ENCODE measurements at places on chromosomes 3 and 15.

- DNase-seq: no peak
These were observed 75.7 kb upstream of the BNIP2 start for GRCh38 chr15:59764775-59765174.

- DNase-seq: no peak
These were observed 64.4 kb downstream of the PPM1L start for GRCh38 chr3:160820430-160820829.

- DNase-seq: peak; percentile 39
These were observed 67.7 kb downstream of the SLC30A4 start for GRCh38 chr15:45454814-45455213.

DNA sequence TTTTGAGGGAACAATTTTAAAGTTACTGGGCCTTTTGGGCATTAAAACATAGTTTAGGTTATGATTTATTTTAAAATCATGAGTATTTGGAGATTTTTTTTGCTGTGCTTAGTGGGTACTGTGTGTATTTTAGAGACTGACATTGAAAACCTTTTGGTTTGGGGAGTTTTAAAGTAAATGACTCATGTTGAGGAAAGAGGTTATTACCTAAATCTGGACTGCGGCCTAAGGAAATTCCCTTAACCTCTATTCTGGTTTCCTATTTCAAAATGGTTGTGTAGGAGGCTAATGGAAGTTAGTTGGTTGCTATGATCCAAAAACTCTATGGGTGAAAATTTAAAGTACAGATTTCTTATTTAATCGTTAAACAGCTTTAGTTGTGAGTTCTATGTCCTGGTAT lies 57.3 kb upstream of the DPH6 start:
- DNase-seq: no peak

DNA sequence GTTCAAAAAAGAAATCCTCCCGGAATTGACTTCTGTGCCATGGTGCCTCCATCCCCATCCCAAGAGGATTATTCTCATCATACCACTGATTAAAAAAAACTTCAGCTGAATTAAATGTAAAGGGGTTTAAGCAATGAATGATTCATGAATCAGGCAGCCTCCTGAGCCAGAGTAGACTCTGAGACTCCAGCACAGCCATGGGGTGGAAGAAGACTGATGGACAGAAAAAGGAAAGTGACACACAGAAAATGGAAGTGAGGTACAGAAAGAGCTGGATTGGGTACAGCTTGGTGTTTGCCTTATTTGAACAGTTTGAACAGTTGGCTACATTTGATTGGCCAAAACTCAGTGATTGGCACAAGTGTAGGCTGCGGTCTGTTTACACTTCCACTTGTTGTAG lies 224.8 kb upstream of the ATP10A start:
- DNase-seq: no peak

DNA sequence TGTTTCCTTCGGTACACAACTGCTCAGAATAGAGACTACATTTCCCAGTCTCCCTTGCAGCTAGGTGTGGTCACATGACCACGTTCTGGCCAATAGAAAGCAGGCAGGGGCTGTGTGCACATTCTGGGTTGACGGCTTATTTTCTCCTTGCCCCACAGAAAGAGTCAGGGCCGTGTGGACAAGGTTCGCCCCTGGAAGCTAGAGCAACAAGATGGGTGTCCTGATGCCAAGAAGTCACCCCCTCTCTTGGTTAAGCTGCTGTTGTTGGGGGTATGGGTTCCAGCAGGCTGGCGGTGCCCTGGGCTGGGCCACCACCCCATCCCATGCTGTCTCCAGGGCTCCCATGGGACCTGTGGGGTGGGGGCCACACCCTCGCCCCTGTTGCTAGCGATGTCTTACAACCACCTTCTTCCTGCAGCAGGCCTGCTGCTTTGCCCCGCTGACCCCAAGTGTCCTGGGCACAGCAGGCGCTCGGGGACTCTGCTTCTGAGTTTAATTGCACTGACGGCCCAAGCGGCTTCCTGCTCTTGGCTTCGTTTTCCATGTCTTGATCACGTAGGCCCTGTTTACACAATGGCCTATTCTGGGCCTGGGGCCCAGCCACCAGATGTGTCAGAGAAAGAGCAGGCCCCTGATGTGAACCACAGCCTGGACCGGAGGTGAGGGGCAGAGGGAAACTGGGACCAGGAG lies 24.9 kb downstream of the ABTB1 start:
- peak; percentile 10 for DNase-seq

- DNase-seq: no peak
These were observed 66.2 kb downstream of the THRB start for GRCh38 chr3:24428481-24428880.

DNA sequence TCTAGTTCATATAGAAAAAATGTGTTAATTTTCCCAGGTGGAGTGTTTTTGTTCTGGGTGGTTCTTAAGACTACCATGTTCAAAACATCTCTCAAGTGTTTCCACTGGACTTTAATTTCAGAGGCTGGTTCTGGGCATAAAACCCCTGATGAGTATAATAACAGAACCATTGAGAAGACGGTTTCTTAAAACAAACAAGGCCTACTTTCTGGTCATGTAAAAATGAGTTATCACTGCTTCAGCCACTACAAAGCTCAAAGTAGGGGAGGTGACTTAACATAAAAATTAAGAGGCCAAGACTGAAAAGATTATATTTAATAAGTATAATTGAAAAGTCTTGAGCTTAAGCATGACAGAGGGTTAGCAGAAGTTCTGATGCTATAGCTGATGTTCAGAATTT lies 33.8 kb downstream of the RYR3 start:
- DNase-seq: no peak

- no peak for DNase-seq
These were observed 161.3 kb downstream of the OCA2 start for GRCh38 chr15:27937851-27938250.

DNA sequence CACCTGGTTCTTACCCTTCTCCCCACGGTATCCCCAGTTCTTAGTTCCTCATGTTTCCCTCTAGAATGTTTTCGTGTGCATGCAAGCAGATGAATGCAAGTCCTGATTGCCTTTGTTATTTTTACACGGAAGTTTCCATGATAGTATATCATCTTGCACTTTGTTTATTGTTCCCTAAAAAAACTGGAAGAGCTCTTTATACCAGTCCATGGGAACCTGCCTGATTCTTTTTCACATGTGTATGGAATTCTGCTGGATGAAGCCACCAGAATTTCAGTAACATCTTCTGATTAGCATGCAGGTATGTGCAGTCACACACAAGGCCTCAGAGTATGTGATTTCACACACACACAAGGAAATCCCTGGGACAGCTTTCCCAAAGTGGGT lies 16.0 kb upstream of the LRRK1 start:
- no peak for DNase-seq

DNA sequence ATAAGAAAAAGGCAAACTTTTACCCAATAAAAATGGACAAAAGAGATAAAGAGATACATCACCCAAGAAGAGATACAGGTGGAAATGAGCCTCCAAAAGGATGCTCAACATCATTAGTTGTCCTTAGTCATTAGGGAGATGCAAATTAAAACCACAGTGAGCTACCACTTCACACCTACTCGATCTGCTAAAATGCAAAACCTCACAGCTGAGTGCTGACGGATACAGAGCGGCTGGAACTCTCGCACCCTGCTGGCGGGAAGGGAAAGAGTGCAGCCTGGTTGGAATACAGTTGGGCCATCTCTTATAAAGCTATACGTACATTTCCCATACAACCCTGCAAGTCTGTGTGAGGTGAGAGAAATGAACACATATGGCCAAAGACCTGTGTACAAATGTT lies 78.5 kb upstream of the PRR20G start:
- DNase-seq: no peak

- DNase-seq: no peak
These were observed 13.2 kb downstream of the IQCB1 start for GRCh38 chr3:121821421-121822199.

- DNase-seq: no peak
These were observed 315.6 kb upstream of the NR2F2 start for GRCh38 chr15:96014939-96015338.

GRCh38 chr3:146638718-146639117 lies 33.6 kb upstream of the PLSCR5 start:
- no peak for DNase-seq

DNA sequence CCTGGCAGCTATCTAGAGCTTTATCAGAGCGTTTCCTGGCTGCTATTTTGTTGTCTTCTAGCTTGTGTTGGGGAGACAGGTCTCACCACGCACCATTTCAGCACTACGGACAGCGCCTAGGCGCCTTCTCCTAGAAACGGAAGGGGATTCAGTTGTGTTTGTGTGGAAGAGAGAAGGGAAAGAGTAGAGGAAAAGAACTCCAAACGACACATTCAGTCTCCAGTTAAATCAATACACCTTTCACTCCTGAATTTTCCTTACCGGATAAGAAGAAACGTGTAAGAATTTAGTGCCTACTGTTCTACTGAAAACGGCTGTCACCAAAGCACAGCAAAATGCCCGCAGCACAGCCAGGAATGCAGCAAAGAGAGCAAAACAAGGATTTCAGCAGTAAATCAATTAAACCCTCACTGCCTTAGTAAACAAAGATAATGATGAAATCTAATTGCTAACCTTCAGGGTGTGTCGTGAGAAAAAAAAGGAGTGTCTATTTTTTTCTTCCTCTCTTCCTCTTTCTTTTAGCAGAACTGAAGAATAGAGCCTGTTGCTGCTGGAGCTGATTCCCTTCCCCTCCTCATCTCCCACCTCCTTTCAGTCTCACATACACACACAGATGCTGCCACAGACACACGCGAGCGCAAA lies 412 bp upstream of the CTXN2 start:
- DNase-seq: no peak
